Thymus (tissue), 14 donors: ENCODE measurements at places on chromosomes 6 and 20. TPM values are rescaled to one million over a fixed set of nuclear protein-coding genes. Genes with fewer than 3 reads are reported as not detected.
A peak's percentile ranks its signal among the peaks of the same experiment; 100 is the strongest.

Gene SLC17A2
- total RNA-seq = 0.05 TPM

Gene VNN1
- total RNA-seq = 0.33 TPM

Gene TPBG
- 5.3 TPM for total RNA-seq

Gene FRMD1
- 23.1 TPM for total RNA-seq

Gene SLC13A3
- 1.4 TPM for total RNA-seq

Gene WFDC5
- 0.52 TPM for total RNA-seq

Gene DYNLT2
- 6.6 TPM for total RNA-seq

Gene PCED1A
- total RNA-seq = 25.1 TPM

Gene PPP1R3G
- 1.5 TPM for total RNA-seq

Gene TFAP2A
- 0.33 TPM for total RNA-seq

GRCh38 chr20:5131502-5131901, 4.7 kb downstream of the CDS2 start:
- no peak for DNase-seq

DNA sequence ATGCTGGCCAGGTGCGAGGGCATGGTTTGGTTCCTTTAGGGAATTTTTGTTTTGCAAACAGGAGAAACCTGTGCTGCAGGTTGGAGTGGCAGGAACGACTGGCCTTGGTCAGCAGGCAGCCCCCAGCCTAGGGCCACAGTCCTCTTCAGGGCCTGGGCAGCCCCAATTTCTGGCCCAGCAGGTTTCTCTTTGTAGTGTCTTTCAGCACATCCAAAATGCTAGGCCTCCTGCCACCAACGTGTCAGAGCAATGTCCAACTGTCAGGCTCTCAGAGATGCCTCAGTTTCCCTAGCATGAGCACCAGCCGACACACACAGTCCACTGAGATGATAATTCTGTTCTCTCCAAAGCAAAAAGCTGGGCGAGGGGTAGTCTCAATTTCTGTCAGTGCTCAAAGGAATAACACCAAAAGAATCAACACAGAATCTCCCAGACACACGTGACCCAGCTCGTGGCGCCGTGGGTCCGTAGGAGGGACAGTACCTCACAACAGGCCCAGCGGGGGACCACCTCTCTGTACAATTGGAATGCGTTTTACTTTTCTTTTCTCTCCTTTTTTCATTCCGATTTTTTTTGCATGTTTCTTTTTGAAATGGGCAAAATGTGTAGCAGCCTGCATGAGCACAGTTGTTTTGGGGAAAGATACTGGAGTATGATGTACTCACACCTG, 125.9 kb downstream of the TAF4 start:
- no peak for DNase-seq

- DNase-seq = no peak
These were observed 115.9 kb upstream of the FRMD1 start for GRCh38 chr6:168194732-168195567.

GRCh38 chr20:61569825-61570224, 317.8 kb downstream of the CDH4 start:
- no peak for DNase-seq

DNA sequence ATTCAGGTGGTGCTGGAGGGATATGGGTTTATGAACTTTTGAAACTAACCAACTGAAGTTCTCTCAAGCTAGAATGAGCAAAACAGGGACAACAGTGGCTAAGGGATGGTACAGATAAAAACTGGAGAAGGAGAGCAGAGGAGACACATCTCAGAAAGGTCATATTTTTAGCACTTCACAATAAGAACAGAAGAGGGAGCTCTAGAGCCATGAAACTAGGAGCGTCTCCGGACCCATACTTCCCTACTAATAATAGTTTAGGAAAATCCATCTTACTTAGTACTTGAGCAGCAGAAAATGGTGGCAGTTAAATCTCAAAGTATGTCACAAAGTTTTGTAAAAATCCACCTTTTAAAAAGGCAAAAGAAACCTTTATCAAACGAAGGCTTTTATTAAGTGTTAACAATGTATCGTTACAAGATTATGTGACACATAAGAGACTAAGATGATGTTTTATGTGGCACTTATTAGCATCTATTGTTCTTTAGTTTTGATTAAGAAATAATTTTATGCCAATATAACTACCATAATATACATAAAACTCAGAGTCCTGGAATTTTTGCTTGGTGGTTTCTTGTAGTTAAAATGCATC, 278.6 kb downstream of the TBC1D32 start:
- peak; percentile 5 for DNase-seq

GRCh38 chr6:5214570-5215052, 46.1 kb downstream of the LYRM4 start:
- no peak for DNase-seq

GRCh38 chr20:846894-847278, 13.4 kb downstream of the FAM110A start:
- peak; percentile 46 for DNase-seq

DNA sequence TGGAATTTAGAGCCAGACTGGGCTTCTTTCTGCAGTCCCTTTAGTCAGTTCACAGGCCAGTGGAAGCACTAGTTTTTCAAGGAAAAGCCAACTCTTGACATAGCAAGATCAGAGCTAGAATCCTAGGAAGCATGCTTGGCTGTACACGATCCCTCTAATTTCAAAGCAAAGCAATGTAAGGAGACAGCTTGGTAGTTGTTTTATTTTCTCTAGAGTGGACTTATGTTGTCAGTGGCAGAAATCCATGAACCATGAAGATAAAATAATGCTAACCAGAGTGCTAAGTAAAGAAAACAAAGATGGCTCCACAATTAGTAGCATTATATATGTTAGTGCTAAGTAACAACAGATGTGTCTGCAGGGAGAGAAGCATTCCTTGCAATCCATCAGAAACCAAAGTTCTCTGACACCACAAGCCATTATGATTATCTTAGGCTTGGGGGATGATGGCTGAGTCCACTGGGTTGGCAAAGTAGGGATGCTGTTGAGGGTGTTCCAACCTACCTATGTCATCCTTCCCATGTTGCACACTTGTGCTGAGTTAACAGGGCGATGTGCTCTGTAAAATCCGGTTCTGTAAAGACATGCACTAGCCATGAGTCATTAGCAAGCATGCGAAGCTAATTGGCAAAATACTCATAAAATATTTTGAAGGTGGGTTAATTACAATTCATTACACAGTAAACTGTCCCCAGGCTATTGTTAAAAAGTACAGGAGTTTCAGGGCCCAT, 115.2 kb downstream of the BMP2 start:
- no peak for DNase-seq

DNA sequence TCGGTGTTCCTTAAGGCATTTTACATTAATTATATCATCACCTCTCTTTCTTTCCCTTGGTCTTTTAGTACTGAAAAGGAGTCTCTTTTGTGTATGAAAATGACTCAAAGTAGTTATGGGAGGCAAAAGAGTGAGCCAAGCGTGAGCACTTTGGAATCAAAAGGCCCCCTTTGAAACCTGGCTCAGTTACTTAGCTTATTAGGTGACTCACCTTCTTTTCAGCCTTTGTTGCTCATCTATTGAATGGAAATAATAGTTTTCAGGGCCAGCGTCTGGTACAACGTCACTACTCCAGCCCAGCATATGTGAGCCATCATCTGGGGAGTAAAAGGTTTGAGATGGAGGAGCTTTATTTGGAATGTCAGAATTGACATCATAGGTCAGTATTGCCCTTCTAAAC, 147.4 kb upstream of the SCGN start:
- no peak for DNase-seq

DNA sequence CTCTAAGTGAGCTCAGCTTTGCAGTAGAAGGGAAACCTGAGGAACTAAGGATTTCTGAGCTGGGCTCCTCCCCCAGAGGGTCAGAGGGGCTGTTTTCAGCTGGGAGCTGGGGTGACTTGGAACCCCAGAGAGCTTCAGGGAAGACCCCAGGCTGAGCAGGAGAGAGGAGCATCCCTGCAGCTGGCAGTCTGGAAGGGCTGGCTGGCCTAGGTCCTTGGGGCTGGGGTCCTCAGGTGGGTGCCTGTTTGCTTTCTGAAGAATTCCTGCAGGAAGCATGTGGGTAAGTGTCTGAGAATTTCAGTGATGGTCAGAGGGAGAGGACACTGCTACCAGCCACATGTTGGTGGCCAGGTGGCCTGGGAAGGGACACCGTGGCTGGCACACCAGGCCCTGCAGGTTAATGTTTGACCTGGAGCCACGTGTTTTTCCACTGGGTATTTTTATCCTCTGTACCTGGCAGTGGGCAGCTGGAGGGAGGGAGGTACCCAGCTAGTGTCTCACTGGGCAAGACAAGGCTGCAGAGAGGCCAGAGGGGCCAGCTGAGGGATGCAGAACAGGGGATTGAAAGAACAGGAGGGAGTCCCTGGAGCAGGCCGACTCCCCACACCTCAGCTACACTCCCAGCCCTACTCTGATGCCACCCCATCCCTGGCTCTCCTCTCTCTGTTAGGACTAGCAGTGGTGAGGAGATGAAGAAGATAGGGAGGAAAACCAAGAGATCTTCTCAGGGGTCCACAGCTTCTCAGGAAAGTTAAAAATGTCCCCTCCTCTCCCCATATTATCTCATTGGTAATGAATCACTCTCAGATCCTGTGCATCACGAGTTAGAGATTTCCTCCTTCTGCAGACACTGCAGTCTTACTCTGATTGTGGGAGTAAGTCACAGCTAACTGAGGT, 143.6 kb downstream of the VEGFA start:
- no peak for DNase-seq

DNA sequence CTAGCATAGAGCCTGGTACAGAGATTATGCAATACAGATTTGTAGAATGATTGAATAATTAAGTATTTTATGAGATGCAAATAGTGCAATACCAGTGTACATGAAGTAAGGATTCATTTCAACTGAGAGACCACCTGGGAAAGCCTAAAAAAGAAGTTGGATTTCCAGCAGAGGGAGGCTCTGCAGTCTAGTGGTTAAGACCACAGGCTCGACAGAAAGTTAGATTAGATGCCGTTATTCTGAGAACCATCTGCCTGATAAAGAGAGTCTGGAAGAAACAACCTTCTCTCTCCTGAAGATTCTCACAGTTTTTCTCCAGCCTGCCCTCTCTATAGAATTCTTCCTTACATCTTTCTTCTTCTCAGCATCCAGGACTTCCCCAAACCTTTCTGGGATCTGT, 13.6 kb upstream of the TNFRSF21 start:
- DNase-seq = no peak

DNA sequence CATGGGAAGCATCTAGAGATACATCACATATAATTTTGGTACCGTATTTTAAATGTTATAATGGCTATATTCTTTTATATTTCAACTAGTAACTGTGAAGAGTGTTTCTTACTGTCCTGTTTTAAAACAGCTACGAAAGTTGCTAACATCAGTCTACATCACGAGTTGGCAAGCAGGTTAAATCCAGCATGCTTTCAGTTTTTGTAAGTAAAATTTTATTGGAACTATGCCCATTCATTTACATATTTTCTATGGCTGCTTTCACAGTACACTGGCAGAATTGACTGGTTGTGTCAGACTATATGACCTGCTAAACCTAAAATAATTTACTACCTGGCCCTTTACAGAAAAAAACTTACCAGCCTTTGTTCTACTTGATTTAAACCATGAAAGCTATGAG, 478.1 kb downstream of the PHF3 start:
- DNase-seq = no peak

DNA sequence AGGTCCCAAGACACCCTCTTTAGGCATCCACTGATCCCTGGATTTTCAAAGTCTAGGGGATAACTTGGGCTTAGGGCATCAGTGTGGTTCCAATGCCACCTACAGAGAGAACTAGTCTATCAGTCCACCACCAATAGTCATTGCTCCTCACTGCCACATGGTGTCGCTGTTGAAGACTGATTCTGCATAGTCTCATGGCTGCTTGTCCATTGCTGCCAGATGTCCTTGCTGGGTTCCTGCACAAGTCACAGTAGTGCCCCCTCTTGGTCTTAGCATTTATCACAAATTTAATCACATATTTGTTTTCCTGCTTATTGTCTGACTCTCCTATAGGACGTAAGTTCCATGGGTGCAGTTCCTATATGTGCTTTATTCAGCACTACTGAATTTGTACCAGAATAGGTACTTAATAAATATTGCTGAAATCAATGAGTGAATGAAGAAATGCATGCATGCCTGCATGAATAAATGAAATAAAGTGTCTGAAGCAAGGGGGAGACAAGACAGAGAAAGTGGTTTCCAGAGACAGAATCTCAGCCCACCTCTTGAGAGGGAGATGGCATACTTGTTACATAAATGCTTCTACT, 45.9 kb upstream of the RALY start:
- DNase-seq = peak; percentile 3

DNA sequence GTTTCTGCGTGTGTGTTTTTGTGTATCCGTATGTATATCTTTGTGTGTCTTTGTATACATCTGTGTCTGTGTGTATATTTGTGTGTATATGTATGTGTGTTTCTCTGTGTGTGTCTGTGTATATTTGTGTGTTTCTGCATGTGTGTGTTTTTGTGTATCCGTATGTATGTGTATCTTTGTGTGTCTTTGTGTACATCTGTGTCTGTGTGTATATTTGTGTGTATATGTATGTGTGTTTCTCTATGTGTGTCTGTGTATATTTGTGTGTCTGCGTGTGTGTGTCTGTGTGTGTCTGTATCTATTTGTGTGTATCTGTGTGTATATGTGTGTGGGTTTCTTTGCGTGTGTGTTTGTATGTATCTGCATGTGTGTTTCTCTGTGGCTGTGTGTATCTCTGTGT, 192.6 kb downstream of the CDH4 start:
- DNase-seq = no peak

DNA sequence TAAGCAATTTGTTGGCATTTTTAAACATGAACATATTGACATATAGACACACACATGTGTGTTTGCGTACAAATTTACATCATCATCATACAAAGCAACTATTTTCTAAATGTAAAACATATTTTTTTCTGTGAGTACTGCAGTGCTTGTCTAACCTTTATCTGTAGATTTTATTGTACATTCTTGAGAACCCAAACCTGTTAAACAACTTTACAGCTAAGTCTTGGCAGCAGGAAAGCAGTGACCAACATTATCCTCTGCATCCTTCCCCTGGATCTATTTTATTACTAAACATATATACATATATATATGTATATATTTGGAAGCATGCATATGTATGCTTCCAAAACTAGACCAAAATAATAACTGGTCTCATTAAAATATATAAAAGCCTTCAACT, 10.4 kb upstream of the PLCB1 start:
- DNase-seq = no peak

DNA sequence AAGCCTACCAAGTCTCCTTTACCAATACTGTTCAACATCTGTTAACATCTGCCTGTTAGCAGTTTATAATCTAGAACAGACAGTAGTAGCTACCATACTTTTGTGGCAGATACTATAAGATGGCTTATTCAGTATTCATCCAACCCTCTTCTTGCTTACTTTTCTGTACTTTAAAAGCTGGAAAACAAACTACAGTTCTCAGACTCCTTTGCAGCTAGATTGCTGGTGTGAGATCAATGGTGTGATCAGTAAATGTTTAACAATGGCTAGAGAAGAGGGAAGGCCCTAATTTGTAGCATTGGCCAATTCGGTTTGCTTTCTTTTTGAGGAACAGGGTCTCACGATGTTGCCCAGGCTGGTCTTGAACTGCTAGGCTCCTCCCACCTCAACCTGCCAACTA, 3.5 kb upstream of the REV3L start:
- no peak for DNase-seq
